Right renal pelvis (tissue), 4 donors: ENCODE measurements at places on chromosomes 12 and 14. TPM values are rescaled to one million over a fixed set of nuclear protein-coding genes. Genes with fewer than 3 reads are reported as not detected.

DNA sequence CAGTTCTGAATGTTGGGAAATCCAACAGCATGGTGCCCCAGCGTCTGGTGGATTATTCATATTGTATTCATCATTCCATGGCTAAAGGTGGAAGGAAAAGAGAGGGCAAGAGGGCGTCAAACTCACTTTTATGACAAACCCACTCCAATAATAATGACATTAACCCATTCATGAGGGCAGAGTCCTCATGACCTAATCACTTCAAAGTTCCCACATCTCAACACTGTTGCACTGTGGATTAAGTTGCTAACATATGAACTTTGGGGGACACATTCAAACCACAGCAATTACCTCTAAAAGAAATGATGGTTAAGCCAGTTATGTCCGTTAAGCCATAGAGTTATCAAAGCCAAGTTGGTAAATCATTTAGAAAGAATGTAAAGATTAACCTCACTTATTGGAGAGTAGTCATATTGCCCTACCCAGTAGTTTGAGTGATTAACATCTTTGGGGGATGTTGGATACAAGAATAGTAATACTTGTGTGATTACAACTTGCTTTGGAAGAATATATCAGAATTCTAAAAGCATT is 212.4 kb upstream of the FLRT2 start:
- DNase-seq, result no peak

Gene MIPOL1
- polyA plus RNA-seq, result 10.0 TPM

GRCh38 chr12:108282676-108283075 is 56.4 kb downstream of the CMKLR1 start:
- DNase-seq, result no peak

GRCh38 chr14:73489481-73490175 is 1.1 kb upstream of the RIOX1 start:
- no peak for DNase-seq

Gene LRRC43
- polyA plus RNA-seq, result 7.2 TPM

Gene LALBA
- not detected for polyA plus RNA-seq

GRCh38 chr12:3520168-3520567 is 29.2 kb downstream of the PRMT8 start:
- no peak for DNase-seq
